ENCODE measurements at places on chromosomes 5 and 9.

- DNase-seq: no peak
These were observed 48.5 kb upstream of the SRP19 start for GRCh38 chr5:112812549-112812948.

DNA sequence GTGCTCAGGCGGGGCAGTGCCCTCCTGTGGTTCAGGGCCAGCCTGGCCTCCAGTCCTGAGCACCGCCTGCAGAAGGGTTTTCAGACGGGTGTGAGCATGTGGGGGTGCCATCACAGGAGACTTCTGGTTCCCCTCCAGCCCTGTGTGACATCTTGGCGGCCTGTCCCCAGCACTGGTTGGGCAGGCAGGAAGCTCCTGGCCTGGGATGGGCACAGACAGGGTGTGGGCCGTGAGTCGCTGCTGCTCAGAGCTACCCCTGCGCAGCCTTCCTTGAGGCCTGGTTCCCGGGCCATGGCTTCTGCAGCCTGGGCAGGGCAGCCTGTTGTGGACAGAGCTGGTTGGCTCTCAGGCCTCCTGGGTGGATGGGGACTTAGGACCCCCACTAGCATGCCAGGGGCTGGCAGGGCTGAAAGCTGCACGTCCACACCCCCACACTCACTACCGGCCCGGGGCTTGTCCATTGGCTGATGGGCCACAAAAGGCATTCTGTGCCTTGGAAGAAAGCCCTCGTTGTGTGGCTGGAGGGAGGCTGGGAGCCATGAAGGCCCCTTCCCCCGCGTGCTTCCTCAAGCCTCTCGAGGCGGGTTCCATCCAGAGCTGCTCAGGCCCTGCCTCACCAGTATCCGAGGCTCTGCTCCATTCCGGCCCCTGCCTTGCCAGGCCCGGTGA is 58.7 kb downstream of the RXRA start:
- no peak for DNase-seq

GRCh38 chr9:131045300-131046092 is 36.5 kb downstream of the LAMC3 start:
- DNase-seq: no peak

DNA sequence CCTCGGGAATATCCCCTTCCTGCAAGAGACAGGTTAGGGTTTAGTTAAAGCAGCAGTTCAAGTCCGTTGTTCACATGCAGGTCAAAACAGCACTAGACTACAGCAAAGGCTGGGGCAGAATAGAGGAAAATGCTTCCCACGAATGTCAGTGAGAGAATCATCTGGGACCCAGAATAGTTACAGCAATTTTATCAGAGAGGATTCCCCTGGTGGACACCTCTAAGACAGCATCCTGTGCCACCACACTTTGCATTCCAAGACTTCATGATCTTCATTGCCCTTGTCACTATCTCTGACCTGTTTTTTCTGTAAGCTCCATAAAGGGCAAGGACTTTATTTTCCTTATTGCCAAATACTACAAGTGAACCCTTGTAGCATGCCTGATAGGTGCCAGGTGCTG is 12.9 kb downstream of the GRXCR2 start:
- DNase-seq: no peak

DNA sequence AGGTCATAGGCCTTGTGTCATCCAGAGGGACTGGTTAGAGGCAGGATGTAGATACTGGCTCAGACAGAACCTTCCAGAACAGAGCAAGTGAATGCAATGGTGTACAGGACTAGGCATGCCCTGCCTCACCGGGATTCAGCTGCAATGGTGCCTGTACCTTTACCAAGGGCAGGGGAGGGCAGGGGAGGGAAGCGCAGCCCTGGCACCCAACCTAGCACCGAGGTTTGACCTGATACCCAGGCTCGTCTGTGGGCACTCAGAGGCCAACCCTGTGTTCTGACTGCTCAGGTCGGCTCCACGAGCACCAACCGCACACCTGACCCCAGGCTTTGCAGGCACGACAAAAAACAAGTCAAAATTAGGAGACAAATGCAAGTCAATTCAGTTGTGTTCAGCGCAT is 47.3 kb upstream of the GFPT2 start:
- no peak for DNase-seq

GRCh38 chr5:61159836-61160235 is 2.4 kb downstream of the SMIM15 start:
- DNase-seq: no peak

- DNase-seq: no peak
These were observed 80.4 kb downstream of the ALDH7A1 start for GRCh38 chr5:126514558-126515141.

- DNase-seq: no peak
These were observed 28.2 kb downstream of the FAM163B start for GRCh38 chr9:133581011-133581410.

GRCh38 chr5:88745093-88745696 is 137.8 kb downstream of the MEF2C start:
- DNase-seq: no peak

DNA sequence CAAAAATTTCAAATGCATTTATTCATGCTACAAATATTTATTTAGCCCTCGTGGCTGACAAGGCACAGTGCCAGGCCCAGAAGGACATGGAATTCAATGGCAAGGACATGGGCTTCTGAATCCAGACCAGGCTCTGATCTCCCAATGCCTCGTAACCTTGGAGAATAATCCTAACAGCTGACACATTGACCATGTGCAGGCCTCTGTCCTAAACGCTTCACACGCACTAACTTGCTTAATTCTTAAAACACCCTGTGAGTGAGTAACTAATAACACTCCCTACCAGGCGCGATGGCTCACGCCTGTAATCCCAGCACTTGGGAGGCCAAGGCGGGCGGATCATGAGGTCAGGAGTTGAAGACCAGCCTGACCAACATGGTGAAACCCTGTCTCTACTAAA is 33.2 kb downstream of the MYO10 start:
- DNase-seq: no peak

GRCh38 chr5:42828671-42829070 is 17.0 kb upstream of the SELENOP start:
- no peak for DNase-seq

Data from BJ (cell line).